Astrocyte (in vitro differentiated cells and primary cell): ENCODE measurements at places on chromosomes 1 and 21.
A peak's percentile ranks its signal among the peaks of the same experiment; 100 is the strongest.

GRCh38 chr21:16708101-16708835 is 804.6 kb upstream of the CXADR start:
- peak; percentile 36 for DNase-seq

- no peak for DNase-seq
Measured at GRCh38 chr21:21156957-21157356, 158.7 kb downstream of the NCAM2 start.

- DNase-seq: peak; percentile 64
Measured at GRCh38 chr1:112674440-112674985, at the start of gene MOV10. TSS of gene MOV10 (plus strand) at chr1:112674659. CDS start at chr1:112674913, 254 bp downstream.

DNA sequence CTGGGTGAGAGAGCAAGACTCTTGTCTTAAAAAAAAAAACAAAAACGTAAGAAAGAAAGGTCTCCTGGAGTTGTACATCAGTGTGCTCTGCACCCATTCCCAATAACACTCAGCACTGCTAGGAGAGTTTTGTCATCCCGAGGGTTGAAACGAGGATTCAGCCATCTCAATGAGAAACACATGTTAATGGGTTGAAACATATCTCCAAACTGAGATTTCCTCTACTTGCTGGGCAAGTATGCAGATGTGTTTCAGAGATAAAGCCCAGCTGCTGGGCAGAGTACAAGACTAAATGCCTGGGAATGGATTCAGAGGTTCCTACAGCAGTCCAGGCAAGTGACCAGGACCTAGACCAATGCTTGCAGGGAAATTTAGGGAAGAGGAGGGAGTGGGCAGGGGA is 2.6 kb upstream of the MFN2 start:
- DNase-seq: no peak

GRCh38 chr1:225449774-225450173 is 21.9 kb upstream of the LBR start:
- no peak for DNase-seq

GRCh38 chr1:220426989-220427388 is 100.9 kb upstream of the MARK1 start:
- DNase-seq: no peak

GRCh38 chr1:184870319-184870718 is 104.0 kb downstream of the NIBAN1 start:
- no peak for DNase-seq

DNA sequence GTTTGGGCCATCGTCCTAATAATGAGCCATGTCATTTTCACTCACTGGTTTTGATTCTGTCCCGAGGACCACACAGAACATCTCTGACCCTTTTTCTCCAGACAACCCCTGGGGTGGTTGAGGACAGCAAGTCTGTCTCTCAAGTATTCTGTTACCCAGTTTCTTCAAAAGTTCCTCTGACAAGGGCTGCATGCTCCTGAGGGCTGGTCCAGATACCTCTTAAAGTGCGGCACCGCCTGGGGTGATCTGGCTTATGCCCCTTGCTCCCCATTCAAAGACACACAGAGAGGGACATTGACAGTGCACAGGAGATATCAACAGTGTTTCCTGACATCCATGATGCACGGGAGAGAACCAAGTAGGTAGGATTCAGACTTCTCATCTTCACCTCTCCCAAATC is 132.9 kb upstream of the EDN2 start:
- DNase-seq: no peak

GRCh38 chr1:15962671-15963362 is 13.1 kb downstream of the ZBTB17 start:
- peak; percentile 43 for DNase-seq

DNA sequence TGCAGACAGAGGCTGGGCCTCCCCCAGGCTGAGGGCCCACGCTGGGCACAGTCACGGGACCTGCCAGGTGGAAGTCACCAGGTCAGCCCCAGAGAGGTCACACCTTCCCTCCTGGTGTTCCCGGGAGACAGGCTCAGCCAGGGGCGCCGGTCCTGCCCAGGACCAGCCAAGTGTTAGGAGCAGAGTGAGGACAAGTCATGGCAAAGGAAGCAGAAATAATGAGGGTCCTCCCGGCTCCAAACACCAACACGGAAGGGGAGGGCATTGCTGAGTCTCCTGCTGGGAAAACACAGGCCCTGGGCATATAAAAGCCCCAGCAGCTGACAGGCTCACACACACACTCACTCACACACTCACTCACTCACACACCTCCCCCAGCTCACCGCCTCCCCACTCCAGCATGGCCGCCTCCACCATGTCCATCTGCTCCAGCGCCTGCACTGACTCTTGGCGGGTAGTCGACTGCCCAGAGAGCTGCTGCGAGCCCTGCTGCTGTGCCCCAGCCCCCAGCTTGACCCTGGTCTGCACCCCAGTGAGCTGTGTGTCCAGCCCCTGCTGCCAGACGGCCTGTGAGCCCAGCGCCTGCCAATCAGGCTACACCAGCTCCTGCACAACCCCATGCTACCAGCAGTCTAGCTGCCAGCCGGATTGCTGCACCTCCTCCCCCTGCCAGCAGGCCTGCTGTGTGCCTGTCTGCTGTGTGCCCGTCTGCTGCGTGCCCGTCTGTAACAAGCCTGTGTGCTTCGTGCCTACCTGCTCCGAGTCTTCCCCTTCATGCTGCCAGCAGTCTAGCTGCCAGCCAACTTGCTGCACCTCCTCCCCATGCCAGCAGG is at the start of gene KRTAP10-10:
KRTAP10-10 (plus strand) TSS at position 339 of the 833 bp plus-strand sequence; CDS start at position 401, 62 bp downstream.
- no peak for DNase-seq

DNA sequence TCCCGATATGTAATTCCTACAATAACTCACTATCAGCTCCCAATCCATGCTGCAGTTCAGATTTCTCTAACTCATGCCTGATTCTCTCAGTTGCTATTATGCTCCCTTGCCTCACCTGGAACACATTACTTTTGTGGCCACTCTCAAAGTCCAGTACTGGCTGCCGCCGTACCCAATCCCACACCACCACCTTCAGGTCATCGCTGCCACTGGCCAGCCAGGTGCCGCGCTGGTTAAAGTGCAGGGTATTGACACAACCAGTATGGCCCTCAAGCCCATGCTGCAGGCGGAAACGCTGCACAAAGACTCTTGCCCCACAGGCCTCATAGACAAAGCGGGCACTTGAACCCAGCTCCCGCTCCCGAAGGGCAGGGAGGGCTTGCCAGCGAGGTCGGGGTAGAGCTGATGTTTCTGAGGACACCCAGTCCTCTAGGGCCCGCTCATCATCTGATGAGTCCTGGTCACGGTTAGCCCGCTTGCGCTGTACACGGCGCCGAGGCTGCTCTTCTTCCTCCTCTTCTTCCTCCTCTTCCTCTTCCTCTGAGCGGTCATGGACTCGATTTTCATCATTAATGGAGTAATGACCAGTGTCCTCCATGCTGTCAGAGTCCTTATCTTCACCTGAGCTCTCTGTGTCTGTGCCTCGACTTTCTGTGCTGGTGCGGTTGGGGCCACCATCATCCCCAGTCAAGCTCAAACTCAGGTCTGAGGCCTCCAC is 22.6 kb downstream of the DCAF8 start:
- DNase-seq: no peak

DNA sequence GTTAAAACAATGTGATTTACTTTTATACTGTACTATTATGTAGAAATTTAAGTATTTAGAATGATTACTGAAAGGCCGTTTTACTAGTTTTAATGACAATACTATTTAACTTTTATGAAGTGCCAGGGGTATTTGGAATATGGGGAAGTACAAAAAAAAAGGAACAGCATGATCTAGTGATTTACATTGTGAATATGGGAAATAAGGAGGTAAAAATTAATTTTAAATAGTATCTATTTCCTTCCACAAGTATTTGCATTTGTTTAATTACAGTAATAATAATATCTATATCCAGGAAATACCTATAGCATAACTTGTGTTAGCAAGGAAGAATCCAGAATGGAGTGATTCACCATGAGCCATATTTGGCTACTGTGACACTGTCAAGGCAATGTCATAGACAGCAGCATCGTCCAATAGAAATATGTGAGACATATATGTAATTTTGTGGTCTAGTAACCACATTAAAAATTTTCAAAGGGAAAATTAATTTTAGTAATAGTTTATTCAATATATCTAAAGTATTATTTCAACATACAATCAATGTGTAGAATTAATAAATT is 22.0 kb downstream of the CNST start:
- peak; percentile 61 for DNase-seq
